ENCODE measurements at places on chromosomes 11 and 22. TPM values are rescaled to one million over a fixed set of nuclear protein-coding genes. Genes with fewer than 3 reads are reported as not detected.

The IGSF9B gene
- 2.9 TPM for total RNA-seq

- DNase-seq: no peak
Observed at GRCh38 chr11:130892861-130893260, 23.4 kb downstream of the SNX19 start.

DNA sequence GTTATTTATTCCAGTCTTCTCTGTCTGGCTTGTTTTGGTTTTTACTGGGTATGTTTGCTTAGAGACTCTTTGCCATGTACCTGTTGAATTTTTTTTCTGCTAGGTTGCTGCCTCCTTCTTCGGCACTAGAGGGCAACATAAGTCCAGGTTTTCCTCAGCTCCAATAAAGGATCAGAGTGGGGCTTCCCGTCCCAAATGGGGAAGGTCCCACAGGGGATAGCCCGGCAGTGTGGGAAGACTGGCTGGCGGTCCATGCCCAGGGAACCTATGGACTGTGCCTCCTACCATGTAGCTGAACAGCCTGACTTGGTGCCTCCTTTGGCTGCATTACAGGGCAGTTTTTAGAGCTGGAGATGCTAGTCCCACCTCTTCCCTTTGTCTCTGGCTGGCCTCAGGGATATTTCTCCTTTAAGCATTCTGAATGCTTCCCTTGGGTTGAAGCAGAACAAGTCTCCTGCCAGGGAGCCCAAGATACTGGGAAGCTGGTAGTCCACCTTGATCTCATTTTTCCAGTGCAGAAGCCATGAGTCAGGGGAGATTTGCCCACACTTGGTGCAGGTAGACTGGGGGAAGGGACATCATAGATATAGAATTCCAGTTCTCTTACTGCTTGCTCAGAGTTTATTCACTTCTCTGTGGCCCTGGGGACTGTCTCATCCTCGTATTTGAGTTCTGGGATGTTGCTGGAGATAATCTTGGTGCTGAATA, 60.2 kb downstream of the BRD1 start:
- peak; percentile 54 for DNase-seq

The ZP1 gene
- total RNA-seq: not detected

The GGT5 gene
- 66.5 TPM for total RNA-seq

GRCh38 chr11:77127920-77128691, at the start of gene MYO7A:
MYO7A (plus strand) TSS chr11:77128246; CDS start chr11:77130635, 2,389 bp downstream.
- DNase-seq: peak; percentile 73

DNA sequence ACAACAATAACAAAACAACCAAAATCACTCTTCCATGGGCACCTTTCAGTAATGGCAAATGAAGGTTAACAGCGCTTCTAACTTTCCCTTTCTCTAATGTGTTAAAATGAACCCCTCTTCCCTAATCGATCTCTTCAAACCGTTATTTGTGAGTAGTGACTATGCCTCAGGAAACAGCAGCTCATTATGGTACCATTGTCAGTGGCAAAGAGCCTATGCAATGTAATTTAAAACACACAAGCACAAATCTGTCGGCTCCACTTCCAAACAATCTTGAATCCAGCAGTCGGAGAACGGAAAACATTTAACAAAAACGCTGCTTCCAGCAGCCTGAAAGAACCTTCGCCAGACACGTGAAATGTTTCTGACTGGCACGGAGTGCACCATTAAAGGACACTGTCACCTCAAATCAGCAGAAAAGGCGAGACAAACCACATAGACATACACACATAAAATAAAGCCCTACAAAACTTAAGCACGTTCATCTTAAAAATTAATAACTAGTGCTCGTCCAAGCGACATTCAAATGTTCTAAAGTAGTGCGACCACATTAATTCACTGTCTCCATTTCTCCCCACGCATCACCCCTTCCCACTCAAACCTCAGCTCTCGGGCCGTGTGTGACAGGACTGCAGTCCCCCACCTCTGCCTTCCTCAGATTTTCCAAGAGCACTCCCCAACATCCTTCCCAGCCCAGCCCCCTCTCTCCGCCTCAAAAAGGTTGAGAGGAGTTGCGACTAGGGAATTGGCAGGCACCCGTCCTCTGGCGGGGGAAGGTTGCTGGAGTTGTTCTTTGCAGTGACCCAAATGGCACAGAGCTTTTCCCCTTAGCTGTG, 748 bp downstream of the RAB30 start:
- peak; percentile 71 for DNase-seq

The LARGE1 gene
- total RNA-seq: 33.5 TPM

- DNase-seq: no peak
Observed at GRCh38 chr11:515131-515530, 8.1 kb upstream of the RNH1 start.

- DNase-seq: peak; percentile 87
Observed at GRCh38 chr11:65132988-65133700, 1.2 kb downstream of the SYVN1 start.

DNA sequence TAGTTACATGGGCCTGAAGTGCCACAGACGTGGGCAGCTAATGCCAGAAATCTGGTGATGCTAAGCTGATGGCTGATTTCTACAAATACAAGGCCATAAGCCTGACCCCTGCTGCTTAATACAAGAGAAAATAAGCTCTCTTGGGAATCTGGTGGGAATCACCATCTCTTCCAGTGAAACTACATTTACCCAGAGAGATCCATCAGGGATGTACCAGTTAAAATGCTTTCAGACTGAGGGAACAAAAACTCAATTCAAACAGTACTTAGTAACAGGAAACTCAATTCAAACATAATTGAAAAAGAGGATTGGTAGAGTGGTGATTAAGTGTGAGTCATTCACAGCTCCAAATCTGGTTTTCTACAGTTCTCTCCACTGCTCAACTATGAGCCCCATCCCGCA, 1.7 kb upstream of the CAVIN3 start:
- DNase-seq: no peak

The LGR4 gene
- total RNA-seq: 7.5 TPM

The XKR3 gene
- not detected for total RNA-seq

DNA sequence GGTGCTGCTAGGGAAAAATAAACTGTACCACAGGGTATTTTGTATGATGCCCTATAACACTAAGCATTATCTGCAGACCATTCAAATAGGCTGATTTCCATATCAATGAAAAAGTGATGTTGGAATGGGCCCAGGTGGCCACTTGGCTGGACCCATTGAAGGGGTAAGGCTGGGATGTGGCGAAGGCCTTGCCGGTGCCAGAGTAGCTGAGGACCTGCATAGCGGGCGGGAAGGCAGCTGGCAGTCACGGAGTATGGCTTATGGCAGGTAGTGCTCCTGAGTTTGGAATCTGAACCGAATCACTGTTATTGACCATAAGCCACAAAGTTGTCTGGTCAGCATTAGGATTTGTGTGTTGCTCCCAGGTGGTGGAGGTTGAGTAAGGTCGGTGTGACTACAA, 131.0 kb downstream of the MICAL2 start:
- DNase-seq: no peak

DNA sequence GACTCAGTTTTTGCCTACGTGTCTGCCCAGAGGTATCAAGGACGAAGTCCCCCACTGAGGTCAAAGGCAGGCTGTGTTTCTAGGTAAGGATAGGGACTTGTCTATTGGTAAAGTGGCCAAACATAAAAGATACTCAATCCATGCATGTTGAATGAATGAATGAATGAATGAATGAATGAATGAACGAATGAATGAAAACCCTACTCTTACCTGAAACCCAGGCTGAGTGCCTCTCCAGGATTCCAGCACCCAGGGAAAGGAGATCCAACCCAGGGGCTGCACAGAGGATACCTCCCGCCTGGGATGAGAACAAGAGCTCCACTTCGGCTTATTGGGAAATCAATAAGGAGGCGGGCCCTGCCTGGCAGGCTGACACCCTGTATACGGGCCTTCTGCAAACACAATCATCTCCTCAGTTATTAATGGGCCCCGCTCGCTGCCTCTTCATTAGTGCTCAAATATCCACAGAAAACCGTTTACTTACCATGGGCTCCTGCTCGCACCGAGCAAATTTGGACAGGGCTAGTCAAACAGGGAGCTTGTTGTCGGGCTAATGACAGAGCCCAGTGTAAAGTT, 177.4 kb downstream of the BUD13 start:
- DNase-seq: no peak

GRCh38 chr11:64553554-64554201, 37.3 kb upstream of the SLC22A12 start:
- DNase-seq: peak; percentile 79

The DEFB131B gene
- total RNA-seq: not detected

All from upper lobe of right lung (tissue), 1 donor.